CD4-positive, CD25-positive, alpha-beta regulatory T cell (primary cell): ENCODE measurements at places on chromosomes 12 and 14. TPM values are rescaled to one million over a fixed set of nuclear protein-coding genes. Genes with fewer than 3 reads are reported as not detected.

FLRT2 gene
- not detected for total RNA-seq

NTN4 gene
- total RNA-seq = not detected

SERPINA5 gene
- total RNA-seq = not detected

LGR5 gene
- not detected for total RNA-seq

RNASE9 gene
- not detected for total RNA-seq

PAX9 gene
- total RNA-seq = 0.42 TPM

KTN1 gene
- total RNA-seq = 86.5 TPM

CD163 gene
- not detected for total RNA-seq

ITGB7 gene
- 297 TPM for total RNA-seq

LYZ gene
- 1.0 TPM for total RNA-seq

NANOG gene
- not detected for total RNA-seq

CPNE6 gene
- total RNA-seq = not detected

TRPV4 gene
- not detected for total RNA-seq

WNT1 gene
- total RNA-seq = 0.62 TPM

RNASE3 gene
- total RNA-seq = not detected

DHRS7 gene
- 34.6 TPM for total RNA-seq

MYF5 gene
- total RNA-seq = not detected

KRT80 gene
- not detected for total RNA-seq

KLRC2 gene
- total RNA-seq = not detected

SERPINA10 gene
- total RNA-seq = not detected

ACADS gene
- total RNA-seq = 10.9 TPM

KRT78 gene
- not detected for total RNA-seq

ZFYVE1 gene
- 22.8 TPM for total RNA-seq

FITM1 gene
- 1.1 TPM for total RNA-seq

LBHD2 gene
- total RNA-seq = not detected

OR10G3 gene
- not detected for total RNA-seq

CCDC177 gene
- total RNA-seq = not detected

RAPGEF3 gene
- 0.79 TPM for total RNA-seq

SSPN gene
- not detected for total RNA-seq

ING4 gene
- 34.6 TPM for total RNA-seq

PAPLN gene
- total RNA-seq = not detected

RASAL1 gene
- total RNA-seq = not detected

JAG2 gene
- total RNA-seq = 1.4 TPM

FLVCR2 gene
- total RNA-seq = 5.4 TPM

BCL2L14 gene
- 6.8 TPM for total RNA-seq

DLK1 gene
- total RNA-seq = not detected

KRT3 gene
- total RNA-seq = not detected

RIC8B gene
- 16.0 TPM for total RNA-seq

TPPP2 gene
- total RNA-seq = not detected
